Activated CD8-positive, alpha-beta memory T cell treated with anti-CD3 and anti-CD28 coated beads for 4 hours (primary cell): ENCODE measurements at places on chromosomes 6 and 20.
A peak's percentile ranks its signal among the peaks of the same experiment; 100 is the strongest.

GRCh38 chr20:63261795-63262528 is 7.7 kb upstream of the NKAIN4 start:
- no peak for DNase-seq

GRCh38 chr6:88704980-88705379 is 258.4 kb downstream of the RNGTT start:
- DNase-seq = no peak

- no peak for DNase-seq
These were observed 17.9 kb upstream of the ZNF451 start for GRCh38 chr6:57072108-57072507.

GRCh38 chr6:408599-409102 is 17.1 kb downstream of the IRF4 start:
- DNase-seq = no peak

DNA sequence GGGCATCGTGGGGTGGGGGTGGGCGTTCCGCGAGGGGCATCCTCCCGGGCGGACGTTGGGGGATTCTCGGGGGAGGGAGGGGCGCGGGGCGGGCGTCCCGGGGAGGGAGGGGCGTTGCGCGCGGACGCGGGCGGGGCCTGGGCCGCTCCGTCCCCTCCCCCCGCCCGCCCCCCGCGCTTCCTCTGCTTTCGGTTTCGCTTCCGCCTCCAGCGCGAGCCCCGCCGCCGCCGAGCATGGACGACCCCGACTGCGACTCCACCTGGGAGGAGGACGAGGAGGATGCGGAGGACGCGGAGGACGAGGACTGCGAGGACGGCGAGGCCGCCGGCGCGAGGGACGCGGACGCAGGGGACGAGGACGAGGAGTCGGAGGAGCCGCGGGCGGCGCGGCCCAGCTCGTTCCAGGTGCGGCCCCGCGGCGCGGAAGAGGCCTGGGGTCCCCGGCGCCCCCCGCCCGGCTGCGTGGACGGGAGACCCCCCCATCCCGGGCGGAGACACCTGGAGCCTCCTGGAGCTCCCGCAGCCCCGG is at the start of gene OGFR:
Gene OGFR (plus strand): TSS at position 209 of the 528 bp plus-strand sequence. CDS start 25 bp downstream, at position 234.
- peak; percentile 62 for DNase-seq

GRCh38 chr6:45448417-45449389 is 71.0 kb upstream of the SUPT3H start:
- DNase-seq = no peak

DNA sequence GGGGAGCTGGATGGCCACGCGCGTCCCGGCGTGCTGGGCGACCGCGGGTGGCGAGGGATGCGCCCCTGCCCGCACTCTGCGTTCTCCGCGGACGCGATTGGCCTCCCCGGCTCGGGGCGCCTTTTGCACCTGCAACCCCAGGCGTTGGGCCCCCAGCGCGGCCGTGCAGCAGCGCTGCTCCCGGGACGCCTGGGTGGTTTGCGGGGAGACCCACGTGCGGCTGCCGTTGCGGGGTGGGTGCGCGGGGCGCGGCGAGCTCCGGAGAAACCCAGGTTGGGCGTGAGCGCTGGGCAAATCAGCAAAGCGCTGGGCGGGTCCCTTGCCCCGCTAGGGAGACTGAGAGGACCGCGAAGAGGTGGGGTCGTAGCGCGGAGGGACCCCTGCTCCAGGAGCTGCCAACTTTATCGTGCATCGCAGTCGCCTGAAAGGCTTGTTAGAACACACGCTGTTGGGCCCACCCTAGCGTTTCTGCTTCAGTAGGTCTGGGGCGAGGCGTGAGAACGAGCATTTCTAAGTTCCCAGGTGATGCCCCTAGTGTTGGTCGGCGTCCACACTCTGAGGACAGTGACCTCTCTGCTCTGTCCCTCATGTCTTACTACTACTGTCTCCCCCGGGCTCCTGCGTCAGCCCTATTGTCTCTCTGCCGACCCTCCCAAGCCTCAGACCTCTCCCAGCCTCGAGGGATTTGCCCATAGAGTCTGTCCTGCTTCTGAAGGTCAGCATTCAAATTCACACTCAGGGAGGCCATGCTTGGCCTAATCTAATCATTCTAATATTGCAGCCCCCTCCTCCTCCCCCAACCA is 538 bp upstream of the ZFP64 start:
- peak; percentile 12 for DNase-seq

DNA sequence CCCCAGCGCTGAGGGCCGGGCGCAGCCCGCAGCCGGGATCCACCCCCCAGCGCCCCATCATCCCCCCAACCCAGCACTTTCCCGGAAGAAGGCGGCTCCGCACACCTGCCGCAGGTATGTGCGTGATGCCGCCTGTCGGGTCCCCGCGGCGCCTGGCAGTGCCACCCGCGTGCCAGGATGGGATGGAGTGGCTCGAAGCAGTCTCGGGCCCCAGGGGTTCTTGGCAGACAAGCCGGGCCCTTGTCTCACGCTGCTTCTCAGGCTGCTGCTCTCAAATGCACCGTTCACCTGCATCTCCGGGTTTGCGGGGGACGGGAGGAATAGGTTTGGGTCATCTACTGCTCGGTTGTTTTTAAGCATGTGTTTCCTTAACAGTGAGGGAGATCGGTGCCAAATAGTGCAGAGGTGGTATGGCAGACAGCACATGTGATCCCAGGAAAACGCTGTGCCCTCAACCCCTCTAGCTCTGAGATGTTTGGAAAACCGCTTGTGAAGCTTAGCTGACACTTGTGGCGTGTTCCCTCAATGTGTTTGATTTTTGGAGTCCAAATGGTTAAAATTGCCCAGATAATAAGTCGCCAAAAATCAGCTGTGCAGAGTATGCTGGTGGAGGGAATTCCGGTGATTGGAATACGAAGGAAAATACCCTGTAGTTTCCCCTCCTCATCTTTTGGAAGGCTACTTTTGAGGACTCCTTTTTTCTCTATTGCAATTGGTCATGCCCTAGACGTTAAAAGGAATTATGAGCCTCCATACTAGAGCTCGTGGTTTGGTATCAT is 926 bp downstream of the MYLIP start:
- DNase-seq = no peak

GRCh38 chr6:16803294-16804200 is 42.3 kb upstream of the ATXN1 start:
- DNase-seq = no peak

GRCh38 chr6:133991096-133991593 is 38.1 kb downstream of the TBPL1 start:
- DNase-seq = no peak

- no peak for DNase-seq
These were observed 8.7 kb downstream of the CDS2 start for GRCh38 chr20:5135363-5136012.

DNA sequence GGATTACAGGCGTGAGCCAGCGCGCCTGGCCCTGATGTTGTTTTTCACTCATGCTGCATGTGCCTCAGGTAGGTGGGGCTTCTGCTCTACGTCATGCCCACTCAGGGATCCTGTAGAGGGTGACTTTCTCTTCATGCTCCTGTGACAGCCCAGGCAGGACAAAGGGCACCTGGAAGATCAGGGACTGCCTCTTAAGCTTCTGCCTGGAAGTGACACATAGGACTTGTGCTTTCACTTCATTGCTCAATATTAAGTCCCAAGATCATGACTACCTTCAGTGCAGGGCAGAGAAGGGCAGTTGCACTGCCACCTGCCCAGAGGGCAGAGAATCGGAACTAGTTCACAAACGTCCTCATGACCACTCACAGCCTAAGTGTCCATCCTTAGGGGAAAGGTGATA is 249.5 kb upstream of the SULF2 start:
- DNase-seq = no peak

- no peak for DNase-seq
These were observed 100.1 kb downstream of the MYB start for GRCh38 chr6:135281227-135281626.

- DNase-seq = no peak
These were observed 71.4 kb upstream of the TCF21 start for GRCh38 chr6:133817460-133818047.

DNA sequence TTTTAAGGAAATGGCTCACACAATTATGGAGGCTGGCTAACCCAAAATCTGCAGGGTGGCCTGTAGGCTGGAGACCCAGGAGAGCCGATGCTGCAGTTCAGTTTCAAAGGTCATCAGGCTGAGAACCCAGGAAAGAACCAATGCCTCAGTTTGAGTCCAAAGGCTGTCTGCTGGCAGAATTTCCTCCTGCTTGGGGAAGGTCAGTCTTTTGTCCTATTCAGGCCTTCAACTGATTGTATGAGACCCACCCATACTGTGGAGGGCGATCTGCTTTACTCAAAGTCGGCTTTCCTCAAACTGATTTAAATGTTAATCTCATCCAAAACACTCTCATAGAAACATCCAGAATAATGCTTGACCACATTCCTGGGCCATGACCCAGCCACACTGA is 189.7 kb upstream of the CDYL start:
- no peak for DNase-seq

DNA sequence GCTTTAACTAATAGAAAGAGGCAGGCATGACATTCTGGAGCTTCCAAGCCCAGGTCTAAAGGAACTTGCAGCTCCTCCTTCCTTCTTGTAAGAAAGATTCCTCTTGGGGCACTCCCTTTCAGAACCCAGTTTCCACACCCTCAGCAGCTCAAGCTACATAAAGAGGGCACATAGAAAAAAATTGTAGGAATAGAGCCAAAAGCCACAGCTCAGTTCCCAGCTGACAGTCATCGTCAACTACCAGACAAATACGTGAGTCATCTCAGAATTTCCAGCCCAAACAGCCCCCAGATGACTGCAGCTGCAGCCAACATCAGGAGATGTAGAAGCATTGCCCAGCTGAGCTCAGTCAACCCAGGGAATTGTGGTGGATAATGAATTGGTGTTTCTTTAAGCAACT is 349.8 kb upstream of the ARID1B start:
- DNase-seq = no peak

DNA sequence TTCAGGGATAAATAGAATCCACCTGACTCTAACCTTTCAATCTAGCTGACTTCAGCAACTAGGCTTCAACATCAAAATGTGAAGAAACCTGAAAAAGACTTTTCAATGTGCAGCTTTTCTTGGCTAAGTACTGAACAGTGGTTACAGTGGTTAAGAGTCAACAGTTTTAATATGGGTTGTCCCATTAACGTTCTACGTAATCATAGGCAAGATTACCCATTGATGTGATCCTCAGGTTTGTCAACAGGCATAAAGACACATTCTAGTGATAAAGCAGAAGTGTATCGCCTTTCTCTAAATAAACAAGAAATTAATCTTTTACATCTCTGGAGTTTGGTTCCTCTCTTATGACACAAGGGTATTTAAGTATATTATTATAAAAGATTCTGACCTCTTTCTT is 154.1 kb upstream of the RUNX2 start:
- DNase-seq = no peak

DNA sequence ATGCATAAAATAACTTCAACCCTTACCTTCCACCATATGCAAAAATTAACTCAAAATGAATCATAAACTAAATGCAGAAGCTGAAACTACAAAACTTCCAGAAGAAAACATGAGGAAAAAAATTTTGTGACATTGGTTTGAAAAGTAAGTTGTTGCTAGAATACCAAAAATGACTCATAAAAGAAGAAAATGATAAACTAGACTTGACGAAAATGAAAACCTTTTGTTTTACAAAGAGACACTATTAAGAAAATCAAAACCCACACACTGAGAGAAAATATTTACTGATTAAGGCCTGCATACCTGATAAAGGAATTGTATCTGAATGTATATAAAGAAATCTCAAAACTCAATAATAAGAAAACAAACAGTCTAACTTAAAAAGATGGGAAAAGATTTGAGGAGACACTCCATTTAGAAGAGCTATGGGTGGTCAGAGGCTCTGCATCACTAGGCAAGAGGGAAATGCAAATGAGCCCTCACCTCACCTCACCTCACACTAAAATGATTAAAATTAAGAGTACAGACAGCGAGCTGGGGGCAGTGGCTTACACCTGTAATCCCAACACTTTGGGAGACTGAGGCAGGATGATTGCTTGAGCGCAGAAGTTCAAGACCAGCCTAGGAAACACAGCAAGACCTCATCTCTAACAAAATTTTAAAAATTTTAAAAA is 97.6 kb upstream of the CST7 start:
- DNase-seq = no peak

- DNase-seq = no peak
These were observed 320.1 kb upstream of the PRND start for GRCh38 chr20:4401601-4402000.

- no peak for DNase-seq
These were observed 131.3 kb upstream of the GMDS start for GRCh38 chr6:2376429-2377355.

DNA sequence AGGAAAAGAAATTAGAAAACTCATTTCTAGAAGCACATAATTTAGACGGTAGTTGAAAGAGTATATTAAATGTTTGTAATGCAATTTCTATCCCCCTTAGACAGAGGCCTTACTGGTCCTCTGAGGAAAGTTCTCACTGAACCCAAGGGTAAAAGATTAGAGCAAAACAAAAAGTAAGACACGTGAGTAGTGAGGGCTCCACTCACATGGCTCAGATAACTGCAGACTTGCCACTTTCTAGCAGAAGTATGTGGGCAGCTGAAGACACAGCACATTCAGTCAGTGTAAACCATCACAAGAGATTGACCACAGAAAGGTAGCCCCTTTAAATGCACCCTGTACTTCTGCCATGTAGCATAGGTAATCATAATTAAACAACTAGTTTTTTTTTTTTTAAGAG is 193.8 kb downstream of the BTBD9 start:
- no peak for DNase-seq

DNA sequence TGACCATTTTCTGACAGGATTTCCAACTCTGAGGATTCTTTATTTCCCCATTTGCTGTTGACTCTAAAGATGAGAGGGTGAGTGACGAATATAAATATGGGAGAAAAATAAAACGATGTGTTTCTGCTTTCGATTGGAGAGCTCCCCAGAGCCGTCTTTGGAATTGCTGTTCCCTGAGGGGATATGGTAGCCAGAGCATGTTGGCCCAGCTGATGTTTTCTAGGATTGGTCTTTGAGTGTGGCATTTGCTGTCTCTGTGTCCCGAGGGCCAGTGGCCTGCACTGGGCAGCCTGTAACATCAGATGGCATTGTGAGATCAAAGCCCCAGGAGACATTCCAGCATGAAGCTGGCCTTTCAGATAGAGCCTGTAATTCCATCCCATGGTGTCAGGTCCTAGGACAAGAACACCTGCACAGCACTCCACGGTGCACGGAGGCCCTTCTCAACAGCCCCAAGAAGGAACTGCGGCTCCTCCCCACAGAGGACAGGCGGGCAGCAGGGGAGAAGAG is 26.7 kb downstream of the PKIG start:
- DNase-seq = no peak
